ENCODE measurements at places on chromosomes 7 and 10.

GRCh38 chr10:52533986-52534385, 219.9 kb downstream of the DKK1 start:
- DNase-seq, result no peak

- DNase-seq, result no peak
These were observed 31.6 kb downstream of the PPIF start for GRCh38 chr10:79378647-79379511.

- no peak for DNase-seq
These were observed 230.1 kb upstream of the PRPS1L1 start for GRCh38 chr7:18257711-18258110.

GRCh38 chr7:130750755-130751154, 16.7 kb upstream of the KLF14 start:
- no peak for DNase-seq

DNA sequence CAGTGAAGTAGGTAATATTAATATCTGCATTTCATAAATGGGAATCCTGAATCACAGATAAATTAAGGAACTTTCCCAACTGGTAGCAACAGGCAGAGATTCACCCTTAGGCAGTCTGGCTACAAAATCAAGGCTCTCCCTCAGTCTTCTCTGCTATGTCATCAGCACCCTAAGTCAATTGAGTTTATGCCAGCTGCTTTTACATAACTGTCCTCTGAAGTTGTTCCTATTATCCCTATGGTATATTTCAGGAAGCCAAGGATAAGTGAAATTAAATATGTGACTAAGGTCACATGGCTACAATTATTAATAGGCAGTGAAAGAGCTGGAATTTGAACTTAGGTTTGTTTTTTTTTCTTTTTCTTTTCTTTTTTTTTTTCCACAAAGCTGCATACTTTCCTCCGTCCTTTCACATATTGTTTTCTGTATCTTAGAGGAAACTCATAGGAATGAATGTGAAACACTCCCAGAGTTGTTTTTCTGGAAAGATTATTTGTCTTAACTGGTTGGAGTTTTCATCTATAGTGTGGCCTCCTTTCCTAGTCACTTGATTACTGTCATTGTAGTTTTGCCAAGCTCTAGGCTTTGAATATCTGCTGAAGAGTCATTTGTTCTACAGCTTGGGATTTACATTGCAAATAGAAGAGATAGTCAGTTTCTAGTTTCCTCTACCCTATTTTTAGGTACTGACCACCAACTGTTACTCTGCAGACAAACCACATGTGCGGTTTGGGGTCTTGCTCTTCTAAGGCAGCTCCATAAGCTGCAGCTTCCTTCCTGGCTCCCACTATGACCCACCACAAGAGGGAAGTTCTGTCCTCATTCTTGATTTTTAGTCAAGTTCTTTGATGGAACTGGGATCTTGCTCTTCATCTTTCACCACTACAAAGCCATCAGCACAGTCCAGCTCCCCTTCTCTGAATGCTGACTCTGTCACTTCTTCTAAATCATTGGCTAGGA, 338.0 kb upstream of the KIAA1217 start:
- no peak for DNase-seq

- DNase-seq, result no peak
These were observed 6.9 kb upstream of the LDB3 start for GRCh38 chr10:86661161-86662025.

- no peak for DNase-seq
These were observed 316.7 kb downstream of the PTPRN2 start for GRCh38 chr7:158270856-158271413.

GRCh38 chr10:124622866-124623536, 121.2 kb downstream of the FAM53B start:
- DNase-seq, result no peak

- no peak for DNase-seq
These were observed 233.1 kb downstream of the EBF3 start for GRCh38 chr10:129730993-129731325.

- no peak for DNase-seq
These were observed 168.6 kb downstream of the REEP3 start for GRCh38 chr10:63689768-63690167.

GRCh38 chr7:155785536-155785935, 26.7 kb downstream of the SHH start:
- no peak for DNase-seq

DNA sequence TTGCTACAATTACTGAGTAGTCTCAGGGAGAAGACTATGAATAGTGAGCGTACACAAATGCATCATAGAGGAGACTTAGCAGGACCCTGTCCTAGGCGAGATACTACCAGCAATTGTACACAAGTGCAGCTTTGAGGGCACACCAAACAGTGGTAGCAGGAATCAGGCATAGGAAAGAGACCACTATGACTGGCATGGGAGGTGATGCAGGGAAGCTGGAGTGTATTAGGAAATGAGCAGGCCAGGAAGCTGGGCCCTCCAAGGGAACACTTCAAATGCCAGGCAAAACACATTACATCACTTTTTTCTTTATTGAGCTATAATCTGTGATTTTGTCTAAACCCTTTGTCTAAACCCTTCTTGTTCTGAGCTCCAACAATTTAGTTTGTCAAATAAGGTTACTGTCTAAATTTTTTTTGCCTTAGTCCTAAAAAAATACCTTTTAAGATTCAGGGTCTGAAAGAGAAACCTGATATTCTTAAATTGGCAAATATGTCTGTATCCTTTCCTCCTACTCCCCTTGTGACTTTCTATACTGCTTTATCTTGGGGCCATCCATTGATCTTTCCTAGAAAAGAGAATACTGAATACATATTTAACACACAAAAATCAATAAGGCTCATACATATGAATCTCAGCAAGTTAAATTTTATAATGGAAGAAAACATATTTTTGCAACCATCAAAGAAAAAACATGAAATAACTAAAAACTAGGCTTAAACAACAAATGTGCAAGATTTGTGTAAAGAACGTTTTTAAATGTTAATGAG, 193.8 kb upstream of the PHYHIPL start:
- DNase-seq, result no peak

- DNase-seq, result no peak
These were observed 304.5 kb downstream of the CCSER2 start for GRCh38 chr10:84632866-84633265.

DNA sequence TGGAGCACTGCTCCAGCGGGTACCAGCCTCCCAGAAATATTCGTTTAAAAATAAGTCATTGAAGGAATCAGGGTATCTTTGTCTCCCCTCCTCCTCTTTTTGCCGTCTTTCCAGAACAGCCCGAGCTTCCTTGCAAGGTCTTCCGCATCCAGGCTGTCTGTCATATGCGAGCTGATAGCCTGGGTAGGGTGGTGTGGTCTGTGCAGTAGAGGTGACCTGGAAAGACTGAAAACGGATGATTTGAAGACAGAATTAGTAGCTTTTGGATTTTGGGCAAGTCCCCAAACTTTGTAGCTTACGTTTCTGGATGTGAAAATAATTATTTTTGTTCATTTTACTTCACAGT, 480 bp downstream of the VPS50 start:
- no peak for DNase-seq

DNA sequence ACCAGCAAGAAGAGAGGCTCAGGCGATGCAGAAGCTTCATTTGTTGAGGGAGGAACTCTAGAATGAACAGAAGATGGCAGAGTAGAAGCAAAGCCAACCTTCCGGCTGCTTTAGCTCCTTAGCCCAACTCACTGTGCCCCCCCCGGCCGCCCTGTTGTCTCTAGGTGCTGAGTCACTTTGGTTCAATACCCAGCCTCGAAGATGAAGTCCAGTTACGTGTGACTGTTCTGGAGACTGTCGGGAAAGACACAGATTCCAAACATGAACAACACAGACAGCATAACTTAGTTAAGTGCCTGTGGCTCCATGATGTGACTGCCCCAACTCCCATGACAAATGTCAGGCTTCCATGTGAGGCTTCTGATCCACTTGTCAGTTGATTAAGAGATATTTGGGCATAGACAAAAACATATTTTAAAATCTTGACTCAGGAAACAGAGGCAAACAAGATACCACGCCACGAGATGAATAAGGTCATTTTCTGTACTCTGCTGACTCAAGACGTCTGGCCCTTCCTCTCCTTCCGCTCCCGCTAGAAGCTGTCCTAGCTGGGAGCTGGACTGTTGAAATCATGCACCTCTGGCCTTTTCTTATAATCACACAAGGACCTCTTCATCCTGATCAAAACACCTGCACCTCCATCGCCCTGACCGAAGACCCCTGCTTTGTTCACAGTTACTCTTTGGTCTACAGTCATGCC, 199.3 kb downstream of the FRMD4A start:
- no peak for DNase-seq

GRCh38 chr7:140604760-140605159, 35.9 kb downstream of the DENND2A start:
- DNase-seq, result no peak

- no peak for DNase-seq
These were observed 3.9 kb upstream of the VGF start for GRCh38 chr7:101169110-101169837.

DNA sequence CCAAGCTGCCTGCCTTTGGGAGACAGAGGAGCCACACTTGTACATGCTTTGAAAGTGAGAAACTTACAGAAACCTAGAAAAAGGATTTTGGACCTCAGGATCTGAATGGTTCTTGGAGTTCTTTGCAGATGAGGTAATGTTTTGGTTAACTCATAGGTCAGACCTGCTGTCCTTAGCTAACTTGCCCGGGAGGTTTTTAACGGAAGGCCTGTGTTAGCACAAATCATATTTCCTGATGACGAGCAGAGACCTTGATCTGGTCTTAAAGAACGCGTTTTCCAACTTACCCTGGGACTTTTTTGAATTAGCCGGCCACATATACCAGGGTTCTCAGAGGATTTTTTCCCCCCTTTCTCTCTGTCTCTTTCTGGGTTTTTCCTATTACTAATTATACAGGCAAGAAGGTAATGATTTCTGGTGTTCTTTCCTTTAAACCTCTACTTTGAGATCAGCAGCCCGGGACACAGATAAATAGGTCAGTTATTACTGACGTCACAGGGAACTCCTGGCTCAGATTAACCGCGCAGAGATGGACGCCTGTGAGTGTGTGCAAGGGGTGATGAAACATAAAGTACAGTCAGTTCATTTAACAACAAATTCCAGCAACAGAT, 101.7 kb upstream of the KLF6 start:
- DNase-seq, result no peak

DNA sequence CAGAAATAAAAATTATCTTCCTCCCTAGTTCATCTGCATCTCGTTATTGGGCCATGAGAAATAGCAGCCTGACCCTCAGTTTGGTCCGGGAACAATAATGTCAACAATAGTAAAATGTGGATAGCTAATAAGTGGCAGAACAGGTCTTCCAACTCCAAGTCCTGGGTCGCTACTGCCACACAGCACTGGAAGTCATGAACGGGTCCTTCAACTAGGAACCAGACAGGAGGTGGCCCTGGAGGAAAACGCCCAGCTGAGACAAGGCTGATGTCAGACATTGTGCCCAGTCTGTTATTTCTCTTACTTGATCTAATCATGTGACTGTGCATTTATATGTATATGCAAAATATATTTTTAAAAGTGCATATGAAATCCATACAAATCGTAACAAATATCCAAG, 51.8 kb downstream of the PYROXD2 start:
- no peak for DNase-seq

GRCh38 chr10:114751856-114752255, 69.7 kb upstream of the FHIP2A start:
- DNase-seq, result no peak

GRCh38 chr10:70626056-70626455, 23.5 kb upstream of the PRF1 start:
- DNase-seq, result no peak

GRCh38 chr10:71319800-71320392, 837 bp downstream of the SLC29A3 start:
- DNase-seq, result no peak

- no peak for DNase-seq
These were observed 518.4 kb downstream of the CCSER2 start for GRCh38 chr10:84846658-84847316.

GRCh38 chr7:127389321-127389720, 3.2 kb downstream of the ZNF800 start:
- DNase-seq, result no peak

GRCh38 chr10:84039957-84040356, 99.4 kb upstream of the GHITM start:
- DNase-seq, result no peak

DNA sequence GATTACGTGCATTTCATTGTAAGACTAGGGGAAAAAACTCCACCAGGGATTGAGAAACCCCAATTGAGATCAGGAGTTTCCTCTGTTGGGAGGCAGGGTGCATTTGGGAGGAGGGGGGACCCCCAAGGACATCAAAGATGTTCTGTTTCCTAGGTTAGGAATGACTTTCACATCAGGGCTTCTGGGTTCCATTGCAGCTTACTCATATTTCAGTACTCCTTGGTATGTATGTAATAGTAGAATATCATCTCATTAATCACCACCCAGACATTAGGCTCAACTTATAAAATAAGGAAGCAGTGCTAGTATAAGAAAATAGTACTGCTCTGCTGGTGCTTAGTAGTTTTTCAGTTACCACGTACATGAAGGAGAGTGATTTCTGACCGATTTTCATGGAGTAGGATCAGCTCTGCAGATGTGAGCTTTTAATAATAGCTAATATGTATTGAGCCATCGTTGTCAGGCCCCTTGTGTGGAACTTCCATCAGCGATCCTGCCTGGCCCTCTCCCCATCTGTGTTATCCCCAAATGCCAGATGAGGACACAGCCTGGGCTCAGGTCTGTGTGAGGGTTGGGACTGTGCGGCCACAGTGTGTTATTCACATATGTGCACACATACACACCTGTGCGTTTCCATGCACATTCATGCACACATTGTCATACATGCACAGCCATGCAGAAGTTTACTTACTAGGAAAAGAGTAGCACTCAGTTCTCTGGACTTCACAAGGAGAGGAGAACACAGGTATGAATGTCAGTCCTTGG, 23.5 kb downstream of the UPP1 start:
- DNase-seq, result no peak

GRCh38 chr10:6402349-6402709, 177.7 kb downstream of the PRKCQ start:
- no peak for DNase-seq

DNA sequence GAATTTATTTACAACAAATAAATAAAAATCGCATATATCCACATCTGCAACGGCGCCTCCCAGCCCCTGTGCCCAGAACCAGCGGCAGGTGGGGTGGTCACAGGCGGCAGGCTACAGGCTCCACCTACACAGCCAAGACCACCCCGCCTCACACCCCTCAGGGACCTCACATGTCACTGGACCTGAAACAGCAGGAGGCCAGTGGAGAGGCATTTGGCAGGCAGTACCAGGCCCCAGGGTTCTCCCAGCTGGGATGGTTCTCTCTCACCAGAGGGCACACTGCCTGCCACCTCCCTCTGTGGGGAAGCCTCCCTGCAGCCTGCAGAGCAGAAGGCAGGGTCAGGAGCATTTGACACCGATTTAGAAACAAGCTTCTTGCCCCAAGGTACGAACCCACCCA, 81.5 kb downstream of the MAD1L1 start:
- DNase-seq, result no peak
